RWPE2 (cell line): ENCODE measurements at places on chromosomes 6 and 20.
A peak's percentile ranks its signal among the peaks of the same experiment; 100 is the strongest.

DNA sequence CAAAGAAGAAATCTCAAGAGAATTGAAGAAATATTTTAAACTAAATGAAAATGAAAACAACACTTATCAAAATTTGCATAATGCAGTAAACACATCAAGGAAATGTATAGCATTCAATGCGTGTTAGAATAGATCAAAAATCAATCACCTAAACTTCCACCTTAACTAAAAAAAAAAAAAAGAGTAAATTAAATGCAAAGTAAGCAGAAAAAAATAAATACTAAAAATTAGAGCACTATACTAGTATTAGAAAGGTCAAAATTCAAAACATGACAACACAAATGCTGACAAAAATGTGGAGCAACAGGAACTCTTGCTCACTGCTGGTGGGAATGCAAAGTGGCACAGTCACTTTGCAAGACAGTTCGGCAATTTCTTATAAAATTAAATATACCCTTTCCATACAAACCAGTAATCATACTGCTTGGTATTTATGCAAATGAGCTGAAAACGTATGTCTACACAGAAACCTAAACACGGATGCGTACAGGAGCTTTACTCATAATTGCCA, 103.8 kb downstream of the KIF16B start:
- no peak for DNase-seq

DNA sequence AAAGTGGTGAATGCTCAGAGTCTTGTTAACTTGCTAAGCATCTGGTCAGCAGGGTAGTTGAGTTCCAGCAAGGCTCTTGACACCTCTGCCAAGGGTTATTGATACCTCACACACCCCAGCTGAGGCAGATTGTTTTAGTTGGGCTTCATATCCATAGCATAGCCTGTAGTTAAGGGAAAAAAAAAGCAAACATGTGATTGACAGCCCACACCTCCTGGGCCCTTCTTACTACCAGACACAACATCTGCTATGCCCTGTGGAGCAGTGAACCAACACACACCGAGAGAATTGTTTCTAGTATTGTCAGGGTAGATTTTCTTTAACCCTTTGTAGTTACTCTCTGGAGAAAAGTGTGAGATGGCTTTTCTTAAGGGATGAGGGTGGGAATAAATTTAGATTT, 697.0 kb upstream of the POU3F2 start:
- DNase-seq = no peak

DNA sequence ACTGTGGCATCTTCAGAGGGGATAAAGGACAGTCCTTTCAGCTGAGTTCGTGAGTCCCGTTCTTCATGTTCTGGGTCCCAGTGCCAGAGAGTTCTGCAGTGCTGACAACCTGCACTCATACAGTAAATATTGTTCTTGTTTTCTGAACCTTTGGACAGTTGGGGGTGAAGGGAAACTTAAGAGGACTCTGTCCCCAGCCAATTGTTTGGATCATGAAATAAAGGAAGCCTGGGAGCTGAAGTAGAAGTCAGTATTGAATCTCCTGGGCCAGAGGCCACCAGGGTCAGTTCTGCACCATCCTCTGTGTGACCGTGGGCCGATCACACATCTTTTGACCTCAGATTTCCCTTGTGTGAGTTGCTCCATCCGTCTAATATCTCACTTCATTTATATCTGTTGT, 3.2 kb downstream of the SLC2A12 start:
- DNase-seq = no peak

DNA sequence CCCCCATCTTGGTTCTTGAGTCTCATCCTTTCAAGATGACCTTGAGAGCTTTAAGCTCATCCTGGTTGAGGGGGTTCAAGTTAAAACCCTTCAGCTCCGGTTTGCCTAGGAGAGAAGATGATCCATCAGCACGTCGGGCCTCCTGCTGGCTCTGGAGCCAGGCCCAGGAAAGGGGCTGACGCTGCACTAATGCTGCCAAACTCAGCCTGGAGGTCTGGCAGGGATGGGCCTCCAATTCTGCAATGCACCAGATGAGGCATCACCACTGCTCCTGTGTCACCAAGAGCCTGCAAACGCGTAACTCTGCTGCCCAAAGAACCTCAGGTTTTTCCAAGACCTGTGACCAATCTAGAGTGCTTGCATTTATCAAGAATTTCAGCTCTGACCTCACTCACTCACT, 6.1 kb downstream of the PDRG1 start:
- no peak for DNase-seq

DNA sequence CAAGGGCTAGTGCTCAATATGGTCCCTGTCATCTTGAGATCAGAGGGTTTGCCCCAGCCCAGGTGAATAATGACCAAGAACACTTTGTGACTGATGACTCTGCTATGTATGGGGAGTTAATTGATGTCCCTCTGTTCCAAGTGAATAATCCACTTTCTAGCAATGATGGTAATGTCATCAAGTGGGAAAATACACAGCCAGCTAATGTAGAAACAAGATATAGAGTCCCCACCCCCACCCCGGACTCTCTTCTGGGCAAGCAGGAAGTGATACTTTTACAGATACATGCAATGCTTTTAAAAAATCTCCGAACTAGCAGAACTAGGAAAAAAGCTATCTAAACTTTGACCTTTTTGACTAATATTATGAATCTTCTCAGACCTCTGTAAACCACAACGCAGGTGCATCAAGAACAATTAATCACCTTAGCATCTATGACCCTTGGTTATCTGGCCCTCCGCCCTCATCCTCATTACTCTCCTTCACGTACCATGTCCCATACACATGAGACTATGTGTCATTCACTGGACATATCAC, 30.5 kb downstream of the CNR1 start:
- DNase-seq = no peak

GRCh38 chr20:37350649-37351574, 5.0 kb downstream of the SRC start:
- peak; percentile 75 for DNase-seq

DNA sequence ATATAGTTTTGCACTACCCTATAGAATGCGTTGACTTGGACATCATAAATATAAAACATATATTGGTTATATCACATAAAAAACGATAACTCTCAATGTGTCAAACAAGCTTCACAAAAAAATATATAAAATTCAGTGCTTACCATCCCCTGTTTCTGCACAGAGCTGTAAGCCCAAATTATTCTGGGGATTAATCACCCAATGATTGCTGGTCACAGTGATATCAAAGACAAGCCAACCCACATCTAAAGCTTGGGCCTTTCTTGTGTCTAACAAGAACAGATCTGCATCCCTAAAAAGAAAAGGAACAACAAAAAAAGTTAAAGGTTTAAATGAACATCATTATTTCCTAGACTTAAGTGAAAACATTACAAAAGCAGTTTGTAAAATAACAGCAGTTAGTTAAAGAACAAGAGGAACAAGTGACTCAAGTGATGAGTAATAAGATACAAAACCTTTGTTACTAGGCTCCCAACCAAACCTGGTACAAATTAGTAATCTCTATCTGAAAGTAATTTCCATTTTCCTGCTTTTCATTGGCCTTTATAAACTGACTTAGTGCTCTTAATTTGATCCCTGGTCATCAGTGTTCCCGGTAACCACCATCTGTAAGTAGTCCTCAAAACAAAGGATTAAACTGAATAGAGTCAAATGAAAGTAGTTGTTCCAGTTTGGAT, 81.1 kb downstream of the BMP5 start:
- no peak for DNase-seq

- DNase-seq = no peak
These were observed 86.2 kb upstream of the PRL start for GRCh38 chr6:22383016-22383415.

DNA sequence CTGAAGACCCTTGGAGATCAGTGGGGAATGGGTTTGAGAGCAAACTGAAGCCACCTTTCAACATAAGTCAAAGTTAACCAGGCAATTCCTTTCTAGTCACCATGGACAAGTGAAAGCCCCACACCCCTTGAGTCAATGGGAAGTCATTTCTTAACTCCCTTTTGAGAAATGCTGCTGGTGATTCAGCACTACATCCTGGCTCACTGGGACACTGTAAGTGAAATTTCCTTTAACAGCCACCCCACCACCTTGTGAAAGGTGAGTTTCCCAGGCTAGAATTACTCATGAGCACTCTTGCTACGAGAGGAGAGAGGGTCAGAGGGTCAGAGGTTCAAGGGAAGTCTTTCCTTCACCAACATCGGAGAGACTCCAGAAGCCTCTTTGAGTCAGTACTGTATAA, 93.3 kb upstream of the MARCKS start:
- peak; percentile 73 for DNase-seq

DNA sequence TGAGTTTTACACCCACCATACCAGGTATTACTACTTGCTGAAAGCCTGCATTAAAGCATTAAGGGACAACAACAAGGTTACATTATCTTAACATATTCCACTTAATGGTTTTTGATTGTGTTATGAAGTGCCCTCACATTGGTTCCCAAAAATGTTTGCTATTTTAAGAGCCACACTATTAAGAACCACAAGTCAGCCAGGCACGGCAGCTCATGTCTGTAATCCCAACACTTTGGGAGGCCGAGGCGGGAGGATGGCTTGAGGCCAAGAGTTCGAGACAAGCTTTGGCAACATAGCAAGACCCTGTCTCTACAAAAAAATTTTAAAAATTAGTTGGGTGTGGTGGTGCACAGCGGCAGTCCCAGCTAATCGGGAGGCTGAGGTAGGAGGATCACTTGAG, 28.2 kb downstream of the ATXN1 start:
- DNase-seq = no peak

GRCh38 chr6:38396209-38396608, 243.5 kb downstream of the BTBD9 start:
- DNase-seq = no peak
